ENCODE measurements at places on chromosomes 4 and X.

GRCh38 chrX:65841263-65841662, 173.8 kb downstream of the MSN start:
- DNase-seq, result no peak

GRCh38 chr4:16205298-16206164, 20.7 kb downstream of the TAPT1 start:
- DNase-seq, result no peak

DNA sequence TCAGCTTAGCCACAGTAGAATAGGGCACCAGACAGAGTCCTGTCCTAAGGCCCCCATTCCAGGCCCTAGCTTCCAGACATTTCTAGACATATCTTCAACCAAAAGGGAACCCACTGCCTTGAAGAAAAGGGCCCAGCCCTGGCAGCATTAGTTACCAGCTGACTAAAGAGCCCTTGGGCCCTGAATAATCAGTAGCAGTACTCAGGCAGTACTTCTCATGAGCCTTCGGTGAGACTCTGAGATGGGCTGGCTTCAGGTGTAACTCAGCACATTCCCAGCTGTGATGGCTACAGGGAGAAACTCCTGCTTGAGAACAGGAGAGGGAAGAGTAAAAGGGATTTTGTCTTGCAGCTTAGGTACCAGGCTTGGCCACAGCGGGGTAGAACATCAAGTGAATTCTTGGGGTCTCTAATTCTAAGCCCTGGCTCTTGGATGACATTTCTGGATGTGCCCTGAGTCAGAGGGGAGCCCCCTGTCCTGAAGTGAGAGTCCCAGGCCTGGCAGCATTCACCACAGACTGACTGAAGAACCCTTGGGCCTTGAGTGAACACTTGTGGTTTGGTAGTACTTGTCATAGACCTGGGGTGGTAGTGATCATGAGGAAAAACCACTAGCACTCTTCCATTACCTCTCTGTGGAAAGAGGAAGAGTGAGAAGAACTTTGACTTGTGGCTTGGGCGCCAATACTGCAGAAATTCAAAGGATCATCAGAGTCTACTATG, 170.1 kb downstream of the ATP10D start:
- DNase-seq, result no peak

DNA sequence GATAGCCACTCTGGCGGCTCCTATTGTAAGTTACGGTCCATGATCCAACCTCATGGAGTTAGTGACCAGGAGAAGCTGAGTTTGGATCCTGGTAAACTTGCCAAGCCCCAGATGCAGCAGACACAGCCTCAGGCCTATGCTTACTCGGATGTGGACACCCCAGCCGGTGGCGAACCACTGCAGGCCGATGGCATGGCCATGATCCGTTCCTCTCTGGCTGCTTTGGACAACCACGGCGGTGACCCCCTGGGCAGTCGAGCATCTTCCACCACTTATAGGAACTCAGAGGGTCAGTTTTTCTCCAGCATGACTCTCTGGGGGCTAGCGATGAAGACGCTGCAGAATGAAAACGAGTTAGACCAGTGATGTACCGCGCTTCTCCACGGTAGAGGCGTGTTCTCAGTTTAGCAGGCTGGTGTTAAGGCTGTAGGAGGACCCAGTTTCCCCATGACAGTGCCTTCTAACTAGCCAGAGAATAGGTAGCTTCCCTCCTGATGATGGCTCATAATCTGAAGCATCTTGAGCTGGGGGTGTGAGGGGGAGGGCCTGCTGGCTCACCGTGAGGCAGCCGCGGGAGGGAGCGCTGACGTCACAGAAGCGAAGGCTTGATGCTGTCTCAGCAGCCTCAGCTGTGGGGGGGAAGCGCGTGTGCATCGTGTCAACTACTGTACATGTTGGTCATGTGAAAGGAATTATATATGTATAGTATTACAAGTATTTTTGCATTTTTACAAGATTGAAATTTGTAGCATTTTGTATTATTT, 31.1 kb downstream of the ZBTB49 start:
- no peak for DNase-seq

GRCh38 chrX:11941571-11941970, 183.5 kb downstream of the MSL3 start:
- no peak for DNase-seq
